ENCODE measurements at places on chromosomes 1 and 21.

GRCh38 chr1:227357171-227357926 is 39.1 kb upstream of the CDC42BPA start:
- no peak for DNase-seq

DNA sequence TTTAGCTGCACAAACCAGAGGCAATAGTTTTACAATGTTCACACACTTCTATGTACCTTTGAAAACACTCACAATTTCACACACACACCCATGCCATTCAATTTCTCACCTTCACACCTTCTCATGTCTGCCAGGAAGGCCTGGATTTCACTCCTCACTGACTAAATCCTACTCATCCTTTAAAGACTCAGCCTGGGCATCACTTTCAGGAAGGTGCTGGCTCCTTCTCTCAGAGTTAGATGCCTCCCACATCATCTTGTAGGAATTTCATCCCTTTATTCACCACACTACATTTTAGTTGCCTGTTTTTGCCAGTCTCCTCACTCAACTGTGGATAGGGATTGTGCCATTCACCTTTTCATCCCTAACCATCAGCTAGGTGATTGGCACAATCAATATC is 2.3 kb downstream of the IL20 start:
- DNase-seq = no peak

DNA sequence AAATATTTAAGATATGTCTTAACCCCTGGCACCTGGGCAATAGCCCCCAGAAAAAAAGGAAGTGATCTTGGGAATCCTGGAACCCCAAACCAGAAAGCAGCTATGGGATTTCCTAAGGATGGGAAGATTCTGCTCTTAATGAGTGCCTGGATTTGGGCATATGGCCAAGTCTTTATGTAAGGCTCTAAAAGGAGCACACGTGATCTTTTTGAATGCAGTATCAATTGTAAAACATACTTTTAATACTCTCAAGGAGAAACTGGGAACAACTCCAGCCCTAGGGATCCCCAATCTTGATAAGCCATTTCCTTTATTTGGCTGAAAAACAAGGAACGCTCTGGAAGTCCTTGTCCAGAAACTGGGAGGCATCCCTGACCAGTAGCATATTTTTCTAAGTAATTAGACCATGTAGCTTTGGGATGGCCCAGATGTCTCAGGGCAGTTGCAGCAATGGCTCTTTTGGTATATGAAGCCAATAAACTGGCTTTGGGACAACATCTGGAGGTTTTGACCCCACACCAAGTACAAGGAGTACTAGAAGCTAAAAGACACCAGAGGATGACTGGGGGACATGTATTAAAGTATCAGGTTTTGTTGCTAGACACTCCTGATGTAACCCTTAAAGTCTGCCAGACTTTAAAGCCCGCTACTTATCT is 80.9 kb upstream of the KIAA0040 start:
- no peak for DNase-seq

GRCh38 chr1:160460214-160460642 is 59.9 kb downstream of the VANGL2 start:
- no peak for DNase-seq

GRCh38 chr1:245108246-245108645 is 46.5 kb upstream of the KIF26B start:
- DNase-seq = no peak

DNA sequence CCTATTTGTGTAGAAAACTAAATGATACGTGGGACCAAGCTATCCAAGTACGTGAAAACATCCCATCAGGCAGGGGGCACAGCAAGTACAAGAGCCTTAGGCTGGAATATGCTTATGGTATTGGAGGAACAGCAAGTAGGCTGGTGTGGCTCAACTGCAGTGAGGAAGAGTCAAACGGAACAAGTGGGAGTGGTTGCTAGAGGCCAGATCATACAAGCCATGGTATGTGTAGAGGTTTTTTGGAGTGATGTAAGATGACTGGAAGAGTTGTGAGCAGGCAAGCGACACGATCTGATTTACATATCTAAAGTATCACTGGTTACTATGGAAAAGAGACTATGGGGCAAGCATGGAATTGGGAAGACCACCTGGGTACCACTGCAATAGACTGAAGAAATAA is 27.8 kb downstream of the ELK4 start:
- DNase-seq = no peak

DNA sequence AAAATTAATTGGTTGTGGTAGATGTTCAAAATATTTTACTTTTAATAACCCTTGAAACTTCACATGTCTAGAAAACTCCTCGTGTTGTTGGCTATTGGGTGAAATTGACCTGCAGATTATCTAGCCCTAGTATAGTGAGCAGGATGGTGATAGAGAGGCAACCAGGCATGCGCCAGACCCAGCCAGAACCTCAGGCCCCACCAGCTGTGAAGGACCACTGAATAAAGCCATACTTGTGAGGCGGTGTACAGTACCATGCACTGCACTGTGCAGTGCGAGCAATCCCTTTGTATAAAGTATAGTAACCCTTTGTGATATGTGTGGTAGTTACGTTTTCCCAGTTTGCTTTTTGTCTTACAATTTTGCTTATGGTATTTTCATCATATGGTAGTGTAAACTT is 8.5 kb downstream of the TTF2 start:
- DNase-seq = no peak

DNA sequence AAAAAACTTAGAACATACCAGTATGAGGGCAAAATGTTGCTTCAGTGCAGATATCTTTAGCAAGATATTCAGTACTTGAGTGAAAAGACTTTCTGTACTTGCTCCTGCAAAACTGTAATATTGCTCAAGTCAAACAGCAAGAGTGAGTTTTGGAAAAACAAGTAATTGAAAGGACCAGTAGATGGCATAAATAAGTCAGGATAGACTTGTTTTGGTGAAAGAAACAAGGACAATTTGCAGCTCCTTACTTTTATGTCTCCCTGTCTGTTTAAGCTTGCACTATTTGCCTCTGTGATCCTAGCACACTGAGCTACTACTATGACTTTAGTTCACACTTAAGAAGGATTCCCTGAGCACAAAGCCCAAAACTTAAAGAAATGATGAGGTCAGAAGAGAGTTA is 39.1 kb downstream of the IFI44 start:
- no peak for DNase-seq

- peak; percentile 47 for DNase-seq
Observed at GRCh38 chr1:206489980-206490770, 17.2 kb upstream of the RASSF5 start.

DNA sequence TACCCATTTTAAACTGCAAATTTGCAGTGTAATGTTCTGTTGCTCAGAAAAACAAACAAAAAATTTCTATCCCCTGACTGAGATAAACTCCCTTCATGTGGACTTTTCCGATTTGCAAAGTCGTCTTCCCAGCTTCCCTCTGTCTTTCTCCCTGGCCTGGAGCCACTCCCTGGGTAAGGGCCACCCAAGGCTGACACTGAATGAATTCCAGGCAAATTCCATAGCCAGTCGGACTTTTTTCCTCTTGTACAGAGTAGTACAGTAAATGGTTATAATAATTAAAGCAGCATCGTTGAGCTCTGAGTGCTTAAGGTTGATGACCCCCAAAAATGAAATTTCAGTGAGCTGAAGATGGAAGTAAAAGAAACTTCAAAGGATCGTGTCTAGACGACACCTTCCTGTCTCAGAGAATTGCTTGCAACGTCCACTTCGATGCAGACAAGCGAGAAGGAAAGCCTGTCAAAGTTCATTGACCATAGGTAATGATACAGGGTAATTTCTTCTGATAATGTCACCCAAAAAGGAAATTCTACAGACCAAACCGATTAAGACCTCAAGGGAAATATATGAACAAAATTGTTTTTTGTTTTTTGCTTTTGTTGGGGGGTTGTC is 33.6 kb upstream of the LHX8 start:
- no peak for DNase-seq

- no peak for DNase-seq
Observed at GRCh38 chr21:45306832-45307571, 19.3 kb upstream of the POFUT2 start.

DNA sequence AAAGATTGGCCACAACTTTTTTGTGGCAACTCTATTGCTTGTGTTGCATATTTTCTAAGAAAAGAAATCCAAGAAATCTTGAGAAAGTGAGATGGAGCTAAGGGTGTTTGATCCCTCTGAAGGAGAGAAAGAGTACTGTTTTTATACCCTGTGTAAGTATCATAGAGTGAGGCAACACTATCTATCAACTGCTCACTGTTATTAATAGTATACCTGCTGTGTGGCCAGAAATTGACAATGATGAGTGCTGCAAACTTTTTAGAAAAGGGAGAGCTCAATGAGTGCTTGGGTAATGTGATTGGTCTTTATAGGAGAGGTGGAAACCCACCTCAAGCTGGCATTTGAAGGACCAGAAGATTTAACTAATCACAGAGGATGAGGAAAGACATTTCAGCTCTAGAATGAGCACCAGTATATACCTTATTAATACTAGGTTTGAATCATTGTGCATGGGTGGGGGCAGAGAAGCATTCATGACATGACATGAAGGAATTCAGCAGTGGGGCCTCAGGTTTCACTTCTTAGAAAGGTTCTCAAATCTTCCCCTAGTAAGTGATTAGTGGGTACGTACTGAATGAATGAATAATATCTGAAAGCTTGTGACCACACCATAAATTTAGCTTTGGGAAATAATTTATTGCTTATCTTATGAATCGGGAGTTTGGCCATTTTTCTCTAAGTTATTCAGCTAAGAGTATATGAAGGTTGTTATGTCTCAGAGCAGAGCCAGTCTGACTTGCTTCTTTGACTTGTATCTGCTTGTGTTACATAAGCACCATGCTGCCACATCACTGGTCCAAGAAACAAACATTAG is 169.2 kb upstream of the SGIP1 start:
- DNase-seq = no peak

- DNase-seq = no peak
Observed at GRCh38 chr1:177170756-177171535, at the start of gene BRINP2. Gene BRINP2 (plus strand): TSS chr1:177170958. CDS start chr1:177229877, 58,919 bp downstream.

GRCh38 chr1:225962440-225962975 is 21.5 kb upstream of the LEFTY2 start:
- DNase-seq = peak; percentile 40
